ENCODE measurements at places on chromosomes 7 and 10.
A peak's percentile ranks its signal among the peaks of the same experiment; 100 is the strongest.

DNA sequence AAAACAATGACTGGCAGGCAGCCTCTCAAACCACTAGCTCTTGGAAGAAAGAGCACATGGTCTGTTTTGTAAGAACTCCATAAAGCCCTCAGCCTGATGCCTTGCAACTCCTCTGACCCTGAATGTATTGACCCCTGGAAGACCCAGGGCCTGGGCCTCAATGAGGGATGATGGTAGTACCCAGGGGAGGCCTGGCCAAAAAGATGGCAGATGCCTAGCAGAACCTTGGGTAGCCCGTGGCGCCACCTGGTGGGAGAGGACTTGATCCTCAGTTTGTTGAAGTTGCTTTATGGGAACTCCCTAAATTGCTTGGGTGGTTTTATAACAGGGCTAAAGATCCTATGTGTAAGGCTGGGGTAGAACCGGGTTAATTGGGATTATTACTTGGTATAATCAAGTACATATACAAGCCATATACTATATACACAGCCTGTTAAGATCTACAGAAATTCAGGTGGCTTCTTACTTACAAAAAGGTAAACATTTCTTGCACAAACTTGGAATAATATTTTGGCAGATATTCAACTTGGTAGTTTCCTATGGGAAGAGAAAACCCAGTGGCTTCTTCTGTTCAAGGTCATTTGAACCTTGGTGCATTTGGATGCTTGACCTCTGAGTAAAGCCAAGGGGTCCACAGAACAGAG, 95.8 kb upstream of the CACUL1 start:
- peak; percentile 47 for DNase-seq

- DNase-seq = no peak
Measured at GRCh38 chr7:44565795-44566559, 7.7 kb downstream of the DDX56 start.

GRCh38 chr7:5238500-5238899, 44.2 kb upstream of the SLC29A4 start:
- no peak for DNase-seq

DNA sequence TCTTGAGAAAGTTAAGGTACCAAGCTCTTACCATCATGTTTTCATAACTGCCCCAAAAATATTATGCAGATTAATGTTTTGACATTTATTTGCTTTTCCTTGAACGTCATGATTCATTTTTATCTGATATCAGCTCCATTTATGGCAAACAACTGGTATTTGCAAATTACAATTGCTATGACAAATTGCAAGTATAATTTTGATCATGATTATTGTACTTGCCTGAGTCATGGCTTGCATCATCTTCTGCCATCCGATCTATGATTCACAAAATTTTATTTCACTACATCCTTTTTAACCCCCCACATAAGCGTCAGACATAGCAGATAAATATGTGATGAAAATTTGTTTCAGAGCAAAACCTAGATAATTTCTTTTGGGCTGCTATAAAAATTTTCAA, 155.0 kb downstream of the STK31 start:
- peak; percentile 82 for DNase-seq

DNA sequence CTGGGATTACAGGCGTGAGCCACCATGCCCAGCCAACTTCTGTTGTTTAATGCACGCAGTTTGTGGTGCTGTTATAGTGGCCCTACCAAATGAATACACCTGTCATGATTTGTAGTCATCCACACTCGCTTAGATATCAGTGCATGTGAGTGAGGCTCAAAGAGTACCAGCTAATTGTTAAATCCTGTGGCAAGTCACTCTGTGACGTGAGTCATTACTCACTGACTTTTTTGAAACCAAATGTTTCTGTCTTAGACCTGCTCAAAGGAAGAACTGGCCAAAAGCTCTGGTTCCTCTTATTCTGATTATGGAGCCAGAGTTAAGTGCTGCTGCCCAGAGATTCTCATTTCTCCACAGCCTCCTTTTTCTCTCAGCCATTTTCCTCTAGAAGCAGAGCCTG, 109.4 kb downstream of the PRKAG2 start:
- DNase-seq = no peak

GRCh38 chr7:31251441-31251840, 89.1 kb downstream of the NEUROD6 start:
- no peak for DNase-seq

GRCh38 chr10:6383096-6383812, 180.5 kb downstream of the PFKFB3 start:
- peak; percentile 74 for DNase-seq

GRCh38 chr10:68047554-68048327, 27.3 kb downstream of the HERC4 start:
- no peak for DNase-seq

- no peak for DNase-seq
Measured at GRCh38 chr10:129126982-129127381, 340.1 kb upstream of the MGMT start.

DNA sequence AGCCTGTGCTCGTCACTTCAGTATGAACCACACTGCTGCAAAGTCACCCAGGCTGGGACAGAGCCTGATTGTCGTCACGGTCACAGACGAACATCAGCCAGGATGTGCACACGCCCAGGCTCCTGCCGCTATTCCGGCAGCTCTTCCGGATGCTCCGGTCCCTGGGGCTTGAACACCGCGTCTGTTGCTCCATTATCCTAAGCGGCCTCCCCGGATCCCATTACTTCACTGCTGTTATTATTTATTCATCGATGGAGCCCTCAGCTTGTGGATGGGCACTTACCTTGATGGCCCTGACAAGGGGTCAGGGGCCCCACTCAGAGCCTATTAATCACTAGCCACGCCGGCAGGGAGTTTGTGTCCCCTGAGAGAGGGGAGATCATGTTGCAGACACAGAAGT, 120.8 kb upstream of the PCBD1 start:
- no peak for DNase-seq
